Activated CD4-positive, alpha-beta T cell treated with anti-CD3 and anti-CD28 coated beads for 24 hours (primary cell): ENCODE measurements at places on chromosomes 4 and X.

GRCh38 chr4:10810411-10810810 lies 125.8 kb upstream of the CLNK start:
- no peak for DNase-seq

GRCh38 chr4:2731907-2732317 lies 24.2 kb downstream of the TNIP2 start:
- DNase-seq: no peak

- no peak for DNase-seq
Measured at GRCh38 chr4:63708661-63709060, 700.6 kb downstream of the TECRL start.

GRCh38 chrX:138287205-138287877 lies 424.2 kb downstream of the FGF13 start:
- no peak for DNase-seq

DNA sequence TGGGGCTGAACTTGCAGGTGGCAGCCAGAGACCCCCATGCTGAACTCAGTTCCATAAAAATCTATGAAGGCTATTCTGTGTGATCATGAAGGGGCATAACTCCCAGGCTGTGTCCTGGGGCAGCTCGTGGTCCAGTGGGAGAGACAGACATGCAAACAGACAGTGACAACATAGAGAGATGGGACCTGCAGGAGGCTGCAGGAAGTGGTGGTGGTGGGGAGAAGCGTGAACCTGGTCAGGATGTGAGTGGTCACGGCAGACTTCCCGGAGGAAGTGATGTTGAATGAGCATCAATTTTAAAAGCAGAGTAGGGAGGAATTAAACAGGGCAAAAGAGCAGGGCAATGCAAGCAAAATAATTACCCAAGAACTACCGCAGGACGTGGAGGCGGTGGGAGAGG lies 23.2 kb upstream of the SORCS2 start:
- no peak for DNase-seq

DNA sequence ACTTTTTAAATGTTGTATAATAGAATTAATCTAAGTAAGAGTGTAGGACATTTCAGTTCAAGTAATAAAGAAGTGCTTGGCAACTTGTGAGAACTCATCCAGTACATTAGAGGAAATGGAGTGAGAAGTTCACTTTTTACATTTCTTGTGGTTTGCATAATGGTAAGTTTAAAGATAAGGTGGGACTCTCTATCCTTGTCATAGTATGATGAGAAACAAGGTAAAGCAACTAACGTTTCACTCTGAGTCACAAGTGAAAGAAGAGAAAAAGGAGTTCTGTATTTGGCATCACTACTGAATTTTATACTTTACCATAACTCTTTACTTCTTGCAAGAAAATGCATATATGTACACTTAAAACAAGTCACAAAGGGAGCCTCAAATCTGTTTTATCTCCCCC lies 219.4 kb downstream of the SLC4A4 start:
- DNase-seq: no peak

DNA sequence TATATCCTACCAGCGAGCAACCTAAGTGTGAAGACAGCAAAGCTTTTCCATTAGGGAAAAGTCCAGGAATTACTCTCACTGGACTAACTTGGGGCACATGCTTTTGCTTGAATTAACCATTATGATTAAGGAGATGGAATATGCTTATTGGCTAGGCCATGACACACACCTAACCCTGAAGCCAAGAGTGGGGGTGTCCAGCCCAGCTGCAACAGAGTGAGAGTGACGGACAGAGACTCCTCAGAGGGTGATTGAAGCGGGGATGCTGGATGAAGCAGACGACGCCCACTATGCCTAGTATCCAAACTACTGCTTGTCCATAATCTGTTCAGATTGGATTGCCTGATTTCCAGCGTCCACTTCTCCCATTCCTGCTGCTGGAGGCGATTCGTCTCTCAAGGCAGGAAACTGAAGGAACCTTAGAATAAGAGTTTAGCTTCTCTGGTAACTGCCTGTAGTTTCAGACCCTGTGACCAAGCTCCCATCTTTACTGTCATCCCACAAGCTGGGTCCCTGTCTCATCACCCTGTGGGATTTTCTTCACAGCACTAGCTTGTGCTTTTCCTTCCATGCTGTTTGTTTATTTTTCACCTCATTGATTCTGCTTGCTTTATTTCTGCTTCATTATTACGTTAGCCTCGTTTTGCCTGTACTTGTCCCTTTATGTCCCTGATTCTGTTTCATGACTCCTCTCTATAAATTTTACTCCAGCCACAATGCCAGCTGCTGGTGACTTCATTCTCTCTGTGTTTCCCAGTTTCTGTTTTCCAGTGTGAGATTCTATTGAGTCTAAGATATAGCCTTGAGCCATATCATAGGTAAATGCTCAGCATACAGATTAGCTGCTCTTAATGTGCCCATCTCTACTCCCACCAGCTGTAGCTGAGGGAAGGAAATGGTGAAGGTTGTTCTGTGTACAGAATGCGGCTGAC lies 19.0 kb downstream of the FAM47E start:
- no peak for DNase-seq

GRCh38 chrX:129553619-129554288 lies 13.7 kb downstream of the OCRL start:
- no peak for DNase-seq

- DNase-seq: no peak
Measured at GRCh38 chr4:177532358-177532757, 90.1 kb upstream of the AGA start.

DNA sequence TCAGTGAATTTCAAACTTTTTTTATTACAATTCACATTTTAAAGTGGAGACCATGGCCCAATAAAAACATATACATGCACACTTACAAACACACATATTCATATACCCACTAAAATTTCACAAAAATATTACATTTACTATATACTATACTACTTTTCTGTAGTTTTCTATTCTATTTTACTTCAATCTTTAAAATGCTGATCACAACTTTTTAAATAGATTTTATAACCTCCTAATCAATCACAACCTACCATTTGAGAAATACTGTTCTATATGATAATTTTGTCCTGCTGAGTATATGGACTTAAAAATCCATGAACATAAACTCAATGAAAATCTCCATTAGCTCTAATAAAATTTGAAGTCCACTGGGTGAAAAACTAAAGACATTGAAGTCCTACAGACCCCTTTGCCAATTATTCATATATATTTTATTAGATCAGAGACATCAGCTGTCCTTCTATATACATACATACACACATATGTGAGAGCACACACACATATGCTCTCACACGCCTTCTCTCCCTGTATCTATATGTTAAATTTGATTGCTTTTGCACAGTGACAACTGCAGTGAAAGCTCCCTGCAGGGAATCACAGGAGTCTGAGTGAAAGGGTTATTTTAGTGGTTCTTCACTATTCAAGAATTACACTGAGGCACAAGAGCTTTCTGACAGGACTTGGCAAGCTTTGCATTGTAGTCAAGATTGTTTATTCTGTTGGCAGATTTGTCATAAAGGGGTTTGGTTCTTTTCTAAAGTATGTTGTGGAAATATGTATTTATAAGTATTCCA lies 46.7 kb upstream of the PRDM8 start:
- no peak for DNase-seq

DNA sequence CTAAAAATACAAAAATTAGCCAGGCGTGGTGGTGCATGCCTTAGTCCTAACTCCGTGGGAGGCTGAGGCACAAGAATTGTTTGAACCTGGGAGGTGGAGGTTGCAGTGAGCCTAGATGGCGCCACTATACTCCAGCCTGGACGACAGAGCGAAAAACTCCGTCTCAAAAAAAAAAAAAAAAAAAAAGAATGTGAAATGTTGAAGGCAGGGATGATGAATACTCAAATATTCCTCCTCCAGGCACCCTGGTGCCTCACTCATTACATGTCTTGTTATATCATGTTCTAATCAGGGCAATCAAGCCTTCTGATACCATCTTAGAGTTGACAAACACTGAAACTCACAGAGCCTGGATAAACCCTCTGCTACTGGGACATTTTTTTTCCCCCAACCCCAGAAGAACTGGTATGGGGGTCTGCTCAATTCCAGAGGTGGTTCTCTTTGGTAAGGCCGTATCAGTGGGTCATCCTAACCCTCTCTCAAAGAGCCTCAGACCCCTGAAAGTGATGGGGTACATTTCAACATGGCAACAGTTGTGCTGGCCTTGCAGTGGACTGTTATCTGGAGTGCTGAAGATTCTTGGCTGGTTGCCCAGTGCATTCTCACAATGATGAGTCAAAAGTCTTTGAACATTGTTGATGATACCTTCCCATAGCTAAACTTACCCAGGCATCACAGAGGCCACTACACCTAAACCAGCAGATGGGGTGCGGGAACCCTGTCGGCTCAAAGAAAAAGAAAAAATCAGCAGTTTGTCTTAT lies 2.4 kb upstream of the SH3KBP1 start:
- peak; percentile 40 for DNase-seq

DNA sequence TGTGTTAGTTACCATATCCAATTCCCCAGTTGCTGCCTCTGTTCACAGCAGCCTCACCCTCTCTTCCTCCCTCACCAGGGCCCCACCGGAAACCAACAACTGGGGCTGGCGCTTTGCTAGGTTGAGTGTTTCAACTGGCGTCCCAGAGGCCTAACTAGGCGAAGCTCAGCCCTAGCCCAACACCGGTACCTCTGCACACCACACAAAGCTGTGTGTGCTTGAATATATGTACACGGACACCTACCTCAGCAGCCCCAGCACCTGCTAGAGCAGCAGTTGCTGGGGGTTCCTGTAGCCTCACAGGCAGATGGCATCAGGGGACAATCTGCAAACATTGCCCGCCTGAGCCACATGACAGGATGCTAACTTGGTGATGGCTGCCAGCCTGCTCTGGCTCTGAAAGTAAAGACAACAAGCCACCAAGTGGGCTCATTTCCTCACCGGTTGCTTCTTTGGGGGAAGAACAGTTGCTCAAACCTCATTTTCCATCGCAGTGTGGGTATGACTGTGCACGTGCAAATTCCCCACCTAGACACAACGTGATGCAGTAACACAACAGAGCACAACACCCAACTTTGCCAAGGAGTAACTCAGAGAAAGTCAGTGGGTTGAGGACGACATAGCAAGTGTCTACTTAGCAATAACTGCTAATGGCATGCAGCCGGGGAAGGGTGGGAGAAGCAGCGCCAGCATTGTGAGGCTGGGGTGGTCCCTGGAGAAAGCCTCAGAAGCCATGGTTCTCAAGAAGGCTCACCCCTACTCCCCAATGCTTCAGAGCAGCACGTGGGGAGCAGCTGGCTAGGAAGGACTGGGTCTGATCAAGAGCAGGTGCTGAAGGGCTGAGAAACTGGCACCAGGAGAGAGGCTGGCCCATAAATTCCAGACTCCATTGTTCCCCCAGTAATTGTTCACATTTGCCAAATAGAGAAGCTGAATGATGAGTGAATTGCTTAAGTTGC lies 139.5 kb downstream of the SH3KBP1 start:
- no peak for DNase-seq

DNA sequence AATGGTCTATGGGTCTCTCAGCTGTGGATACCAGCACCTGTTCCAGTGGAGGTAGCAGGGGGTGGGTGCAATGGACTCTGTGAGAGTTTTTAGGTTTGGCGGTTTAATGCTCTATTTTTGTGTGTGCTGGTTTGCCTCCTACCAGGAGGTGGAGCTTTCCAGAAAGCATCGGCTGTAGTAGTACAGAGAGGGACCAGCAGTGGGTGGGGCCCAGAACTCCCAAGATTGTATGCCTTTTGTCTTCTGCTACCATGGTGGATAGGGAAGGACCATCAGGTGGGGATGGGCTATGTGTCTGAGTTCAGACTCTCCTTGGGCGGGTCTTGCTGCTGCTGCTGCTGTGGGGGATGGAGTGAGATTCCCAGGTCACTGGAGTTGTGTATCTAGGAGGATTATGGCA lies 557.2 kb upstream of the GRID2 start:
- DNase-seq: no peak
